Tongue (tissue), 3 donors: ENCODE measurements at places on chromosomes 2 and 18.

- no peak for DNase-seq
Observed at GRCh38 chr2:38192976-38193375, 117.0 kb upstream of the CYP1B1 start.

DNA sequence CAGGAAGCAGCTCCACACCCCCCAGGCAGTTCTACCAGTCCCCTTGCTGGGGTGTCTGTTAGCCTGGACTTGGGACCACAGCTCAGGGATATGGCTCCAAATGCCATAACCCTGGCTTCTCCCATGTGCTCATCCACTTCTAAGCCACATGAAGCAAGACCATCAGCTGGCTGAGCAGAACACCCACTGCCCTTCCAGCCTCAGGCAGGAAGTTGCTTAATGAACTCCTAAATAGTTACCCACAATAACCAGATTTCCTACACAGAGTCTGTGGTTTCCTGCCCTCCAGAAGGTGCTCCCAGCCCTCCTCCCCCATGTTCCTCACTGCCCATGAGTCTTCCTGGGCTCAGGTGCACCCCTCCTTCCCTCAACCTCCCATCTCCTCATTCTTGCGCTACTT is 98.3 kb upstream of the EPC2 start:
- DNase-seq, result no peak

DNA sequence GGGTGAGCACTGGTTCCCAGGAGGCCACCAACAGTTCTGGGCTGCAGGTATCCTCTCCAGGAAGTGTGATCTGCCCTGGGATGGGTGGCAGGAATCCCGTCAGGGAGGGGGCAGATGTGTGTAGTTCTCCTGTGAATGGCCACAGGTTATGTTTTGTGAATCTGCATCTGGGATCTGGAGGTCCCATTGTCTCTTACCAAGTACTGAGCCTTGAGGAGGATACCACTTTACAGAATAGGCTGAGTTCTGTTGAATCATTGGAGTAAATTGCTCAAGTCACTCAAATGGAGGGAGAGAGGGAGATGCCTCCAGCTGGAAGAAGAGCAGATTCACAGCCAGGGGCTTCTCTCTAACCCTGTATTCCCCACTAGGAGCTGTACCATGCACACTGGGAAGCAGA is 168.2 kb downstream of the ANKRD30B start:
- DNase-seq, result no peak

- DNase-seq, result no peak
Observed at GRCh38 chr2:80135001-80135400, 169.6 kb downstream of the LRRTM1 start.

GRCh38 chr2:216563646-216564045 is 65.0 kb downstream of the RPL37A start:
- no peak for DNase-seq

DNA sequence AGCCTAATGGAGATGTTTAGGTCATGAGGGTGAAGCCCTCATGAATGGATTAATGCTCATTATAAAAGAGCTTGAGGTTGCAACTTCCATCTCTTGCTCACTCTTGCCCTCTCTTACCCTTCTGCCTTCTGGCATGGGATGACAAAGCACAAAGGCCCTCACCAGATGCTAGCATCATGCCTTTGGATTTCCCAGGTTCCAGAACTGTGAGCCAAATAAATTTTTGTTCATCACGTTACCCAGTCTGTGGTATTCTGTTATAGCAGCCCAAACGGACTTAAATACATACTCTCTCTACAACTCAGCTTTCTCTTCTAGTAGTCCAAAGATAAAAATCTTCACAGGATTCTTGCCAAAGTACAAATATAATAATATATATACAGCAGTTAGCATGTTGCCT is 75.8 kb downstream of the LNPK start:
- DNase-seq, result no peak

GRCh38 chr2:96391153-96391827 is 55.7 kb downstream of the NCAPH start:
- no peak for DNase-seq

- DNase-seq, result no peak
Observed at GRCh38 chr2:205822579-205822978, 140.3 kb downstream of the NRP2 start.

GRCh38 chr2:126657148-126657635 is 1.2 kb downstream of the GYPC start:
- DNase-seq, result peak; percentile 70

GRCh38 chr2:37418956-37419355 is 74.5 kb downstream of the QPCT start:
- DNase-seq, result no peak

DNA sequence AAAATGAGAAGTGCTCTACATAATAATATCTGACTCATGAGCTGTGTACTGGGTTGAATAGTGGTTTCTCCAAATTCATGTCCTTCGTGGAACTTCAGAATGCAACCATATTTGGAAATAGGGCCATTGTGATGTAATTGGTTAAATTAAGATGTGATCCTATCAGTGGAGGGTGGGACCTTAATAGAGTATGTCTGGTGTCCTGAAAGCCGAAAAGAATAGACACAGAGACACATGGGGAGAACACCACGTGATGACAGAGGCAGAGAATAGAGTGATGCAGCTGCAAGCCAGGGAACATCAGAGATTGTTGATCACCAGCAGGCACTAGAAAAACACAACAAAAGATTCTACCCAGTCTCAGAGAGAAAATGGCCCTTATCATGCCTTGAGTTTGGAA is 310.1 kb downstream of the EXOC6B start:
- DNase-seq, result no peak

- DNase-seq, result peak; percentile 79
Observed at GRCh38 chr2:133841900-133842299, 273.6 kb upstream of the NCKAP5 start.

DNA sequence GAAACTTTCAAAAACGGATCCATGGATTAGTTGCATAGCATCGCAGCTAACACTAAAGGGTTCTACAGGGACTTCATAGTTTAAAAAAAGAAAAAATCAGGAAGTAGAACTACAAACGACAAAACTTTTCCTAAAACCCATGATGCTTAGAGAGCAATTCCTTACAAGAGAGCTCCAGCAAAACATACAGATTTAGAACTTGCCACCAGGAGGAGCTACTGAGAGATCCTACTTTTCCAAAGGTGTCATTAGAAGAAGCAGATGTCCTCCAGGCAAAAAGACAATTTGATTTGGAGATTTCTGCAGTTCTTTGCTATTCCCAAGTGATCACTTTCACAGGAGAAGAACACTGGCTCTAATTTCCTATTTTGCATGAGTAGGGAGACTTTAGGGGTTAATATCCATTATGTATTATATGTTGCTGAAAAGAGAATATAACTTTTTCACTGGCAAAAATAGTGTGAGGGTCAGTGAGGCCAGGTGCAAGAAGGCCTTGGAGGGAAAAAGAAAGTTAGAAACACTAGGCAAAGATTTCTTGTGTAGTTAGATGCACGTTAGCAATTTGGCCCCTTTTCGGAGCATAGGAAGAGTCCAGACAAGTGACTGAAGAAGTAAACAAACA is 436.2 kb downstream of the SUCLG1 start:
- DNase-seq, result peak; percentile 73

DNA sequence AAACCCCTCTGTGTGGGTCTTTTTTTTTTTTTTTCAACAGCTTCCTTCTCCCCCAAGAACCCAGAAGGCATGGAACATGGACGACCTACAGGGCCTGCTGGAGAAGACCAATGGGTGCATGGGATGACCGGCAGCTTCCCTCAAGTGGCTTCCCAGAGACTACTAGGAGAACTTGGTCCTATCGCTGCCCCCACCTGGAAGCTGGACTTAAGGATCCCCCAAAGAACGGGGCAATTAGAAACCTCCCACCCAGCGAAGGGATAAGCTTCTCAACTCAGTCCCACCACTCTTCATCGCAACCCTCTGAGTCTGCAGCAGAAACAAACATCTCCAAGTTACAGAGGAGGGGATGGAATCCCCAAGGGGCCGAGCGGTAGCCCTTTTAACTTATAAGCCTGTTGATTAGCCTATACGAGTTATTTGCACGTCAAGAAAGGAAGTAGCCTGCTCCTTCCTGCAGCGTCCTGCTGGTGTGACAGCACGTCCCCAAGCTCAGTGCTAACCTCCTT is 1.4 kb downstream of the ACTR1B start:
- DNase-seq, result no peak

- no peak for DNase-seq
Observed at GRCh38 chr18:61784834-61785233, 108.0 kb downstream of the RNF152 start.

DNA sequence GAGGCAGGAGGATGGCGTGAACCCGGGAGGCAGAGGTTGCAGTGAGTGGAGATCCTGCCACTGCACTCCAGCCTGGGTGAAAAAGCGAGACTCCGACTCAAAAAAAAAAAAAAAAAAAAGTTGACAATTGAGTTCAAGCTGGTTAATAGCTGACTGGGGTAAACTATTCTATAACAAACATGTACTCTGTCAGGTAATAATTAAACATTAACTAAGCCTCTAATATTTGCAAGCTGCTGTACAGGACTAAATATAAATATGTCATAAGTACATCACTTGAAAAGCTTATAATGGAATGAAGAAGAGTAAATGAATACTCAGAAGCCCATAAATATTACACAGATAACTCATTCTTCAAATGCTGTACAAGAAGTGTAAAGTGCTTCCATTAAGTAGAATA is 190.4 kb upstream of the CRIM1 start:
- DNase-seq, result no peak

GRCh38 chr18:62531078-62531477 is 8.3 kb downstream of the ZCCHC2 start:
- no peak for DNase-seq

- DNase-seq, result no peak
Observed at GRCh38 chr2:70080610-70081200, 6.6 kb upstream of the PCBP1 start.

- no peak for DNase-seq
Observed at GRCh38 chr18:12424252-12424651, 16.5 kb downstream of the PRELID3A start.

DNA sequence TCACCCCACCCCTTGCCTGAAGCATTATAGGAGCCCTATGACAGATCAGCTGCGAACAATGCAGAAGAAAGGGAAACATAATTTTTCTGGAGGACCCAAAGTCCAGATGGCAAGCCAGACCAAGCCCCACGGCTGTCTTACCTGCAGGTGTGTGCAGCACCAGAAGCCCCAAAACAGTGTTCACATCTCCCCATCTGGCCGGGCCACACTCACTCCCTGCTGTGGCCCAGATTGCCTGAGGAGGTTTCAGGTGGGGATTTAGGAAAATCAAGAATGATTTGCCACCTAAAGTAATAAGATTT is 11.7 kb upstream of the STK17B start:
- no peak for DNase-seq

DNA sequence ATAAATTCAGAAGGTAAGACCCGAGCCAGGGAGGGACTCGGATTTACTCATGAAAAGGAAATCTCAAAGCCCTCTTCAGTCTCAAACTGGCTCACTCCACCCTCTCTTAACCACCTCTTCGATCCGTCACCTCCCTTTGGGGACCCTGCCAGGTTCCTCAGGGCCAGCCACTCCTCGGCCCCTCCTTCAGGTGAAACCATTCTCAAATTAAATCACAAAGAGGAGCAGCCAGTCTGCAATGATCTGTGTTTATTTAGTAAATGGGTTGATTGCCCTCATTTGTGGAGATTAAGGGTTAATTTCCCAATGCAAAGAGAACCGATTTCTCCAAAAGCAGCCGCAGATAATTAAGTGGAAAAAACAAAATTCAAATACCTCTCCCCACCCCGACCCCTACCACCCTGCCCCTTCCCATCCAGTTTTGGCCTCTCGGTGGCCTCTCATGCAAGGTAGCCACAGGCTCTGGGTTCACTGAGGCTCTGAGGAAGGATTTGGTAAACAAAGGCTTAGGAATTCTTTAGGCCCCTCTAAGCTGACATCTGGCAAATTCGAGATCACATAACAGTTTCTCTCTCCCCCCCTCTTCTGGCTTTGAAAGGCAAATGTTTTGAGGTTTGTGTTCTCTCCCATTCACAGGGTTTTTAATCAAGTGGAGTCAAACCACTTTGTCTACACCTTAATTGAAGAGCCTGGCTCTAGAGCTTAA is 10.3 kb upstream of the FZD7 start:
- DNase-seq, result peak; percentile 68

DNA sequence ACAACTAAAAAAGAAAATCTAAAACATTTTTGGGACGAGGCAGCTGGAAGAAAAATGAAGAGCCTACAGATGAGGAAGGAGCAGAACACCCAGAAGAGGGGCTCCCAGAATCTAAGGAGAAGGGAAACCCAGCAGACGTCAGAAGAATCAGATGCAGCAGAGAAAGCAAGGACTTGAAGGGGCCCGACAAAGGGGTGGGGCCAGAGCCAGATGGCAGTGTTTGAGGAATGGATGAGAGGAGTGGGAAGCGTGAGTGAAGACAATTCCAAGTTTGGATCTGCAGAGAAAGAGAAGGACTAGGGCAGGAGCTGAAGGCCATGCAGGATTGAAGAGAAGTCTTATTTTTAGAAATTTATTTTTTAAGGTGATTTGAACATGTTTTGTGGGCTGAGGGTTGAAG is 19.3 kb downstream of the PTMA start:
- DNase-seq, result peak; percentile 32

- no peak for DNase-seq
Observed at GRCh38 chr18:48818329-48819254, 132.2 kb downstream of the SMAD7 start.

DNA sequence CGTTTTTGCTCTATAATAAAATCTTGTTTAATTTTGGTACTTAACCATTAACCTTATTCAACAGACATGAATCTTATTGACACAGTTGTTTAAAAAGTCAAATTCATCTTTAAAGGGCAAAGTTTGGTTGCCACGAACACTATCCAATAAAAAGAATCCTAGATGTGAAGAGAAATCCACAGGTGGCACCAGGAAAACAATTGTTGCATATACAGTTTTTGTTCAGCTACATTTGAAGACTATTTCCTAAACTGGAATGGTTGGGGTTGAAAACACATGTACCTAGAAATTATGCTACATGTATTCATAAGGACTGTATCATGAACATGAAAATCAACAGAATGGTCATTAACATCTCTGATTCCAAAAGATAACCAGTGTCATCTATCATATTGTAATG is 71.1 kb upstream of the GULP1 start:
- DNase-seq, result no peak

- no peak for DNase-seq
Observed at GRCh38 chr2:45211636-45212035, 202.4 kb upstream of the SIX2 start.

- DNase-seq, result no peak
Observed at GRCh38 chr2:241020629-241021190, 22.3 kb downstream of the SNED1 start.

- DNase-seq, result no peak
Observed at GRCh38 chr2:241666627-241667400, 19.8 kb downstream of the DTYMK start.

DNA sequence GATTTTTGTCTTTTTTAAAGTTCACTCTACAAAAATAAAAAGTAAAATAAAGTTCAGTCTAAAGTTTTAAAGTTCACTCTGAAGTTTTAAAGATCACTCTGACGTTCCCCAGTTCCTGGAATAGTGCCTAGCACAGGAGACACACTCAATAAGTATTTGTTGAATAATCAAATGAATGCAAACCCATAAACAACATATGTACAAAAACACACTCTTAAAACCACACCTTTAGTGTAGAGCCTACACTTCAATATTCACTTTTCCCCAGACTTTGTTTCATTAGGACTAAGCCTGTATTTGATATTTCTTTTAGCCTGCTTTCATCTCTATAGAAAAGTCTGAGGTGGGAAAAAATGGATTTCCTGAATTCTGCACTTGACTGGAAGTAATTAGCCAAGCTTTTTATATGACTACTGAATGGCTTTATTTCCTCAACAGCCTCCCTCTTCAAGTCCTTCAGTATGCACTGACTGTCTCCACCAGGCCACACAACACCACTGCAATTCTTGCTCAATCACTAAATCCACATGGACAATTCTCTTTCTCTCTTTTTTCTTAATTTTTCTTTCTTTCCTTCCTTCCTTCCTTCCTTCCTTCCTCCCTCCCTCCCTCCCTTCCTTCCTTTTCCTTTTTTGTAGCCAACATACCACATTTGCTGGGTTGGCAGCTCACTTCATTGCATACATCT is 104.6 kb downstream of the SS18 start:
- no peak for DNase-seq
